Activated B cell treated with CpG ODN at 0.5 μM for 24 hours (primary cell): ENCODE measurements at places on chromosomes 4 and X.

- no peak for DNase-seq
These were observed 44.1 kb upstream of the NEUROG2 start for GRCh38 chr4:112560084-112560483.

GRCh38 chr4:29081234-29081955 lies 1638.8 kb upstream of the PCDH7 start:
- DNase-seq, result no peak

- no peak for DNase-seq
These were observed 537.8 kb upstream of the BOD1L1 start for GRCh38 chr4:14165222-14165920.

DNA sequence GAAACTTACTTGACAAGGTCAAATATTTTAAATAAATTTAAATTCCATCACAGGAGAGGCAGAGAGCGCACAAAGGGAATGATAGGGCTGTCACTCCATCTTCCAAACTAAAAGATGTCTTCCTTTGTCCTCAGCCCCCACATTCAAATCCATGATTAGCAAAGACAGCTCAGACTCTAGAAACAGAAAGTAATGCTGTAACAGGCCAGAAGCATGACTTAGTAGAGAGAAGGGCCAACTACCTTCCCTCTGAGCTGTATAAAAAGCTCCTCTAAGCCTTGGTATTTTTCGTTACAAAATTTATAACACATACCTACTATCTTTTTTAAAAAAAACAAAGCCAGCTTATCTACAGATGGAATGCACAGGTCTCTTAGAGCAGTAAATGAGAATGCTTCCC lies 207.4 kb downstream of the MAPK10 start:
- no peak for DNase-seq

DNA sequence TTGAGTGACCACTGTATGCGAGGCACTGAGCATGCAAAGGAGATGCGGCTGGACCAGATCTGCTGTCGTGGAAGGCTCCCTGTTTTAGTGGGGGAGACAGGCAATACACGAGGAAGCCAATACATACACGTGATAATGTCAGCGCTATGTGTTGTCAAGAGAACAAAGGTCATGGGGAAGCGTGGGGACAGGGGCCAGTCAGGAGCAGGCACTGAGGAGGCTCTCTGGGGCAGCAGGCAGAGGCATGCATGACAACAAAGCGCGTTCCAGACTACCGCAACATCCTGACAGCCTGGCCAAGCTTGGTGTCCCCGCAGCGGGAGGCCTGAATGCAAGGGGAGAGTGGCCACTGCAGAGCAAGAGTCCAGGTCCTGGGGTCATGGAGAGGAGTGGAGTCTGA lies 61.9 kb downstream of the DCTD start:
- DNase-seq, result no peak

DNA sequence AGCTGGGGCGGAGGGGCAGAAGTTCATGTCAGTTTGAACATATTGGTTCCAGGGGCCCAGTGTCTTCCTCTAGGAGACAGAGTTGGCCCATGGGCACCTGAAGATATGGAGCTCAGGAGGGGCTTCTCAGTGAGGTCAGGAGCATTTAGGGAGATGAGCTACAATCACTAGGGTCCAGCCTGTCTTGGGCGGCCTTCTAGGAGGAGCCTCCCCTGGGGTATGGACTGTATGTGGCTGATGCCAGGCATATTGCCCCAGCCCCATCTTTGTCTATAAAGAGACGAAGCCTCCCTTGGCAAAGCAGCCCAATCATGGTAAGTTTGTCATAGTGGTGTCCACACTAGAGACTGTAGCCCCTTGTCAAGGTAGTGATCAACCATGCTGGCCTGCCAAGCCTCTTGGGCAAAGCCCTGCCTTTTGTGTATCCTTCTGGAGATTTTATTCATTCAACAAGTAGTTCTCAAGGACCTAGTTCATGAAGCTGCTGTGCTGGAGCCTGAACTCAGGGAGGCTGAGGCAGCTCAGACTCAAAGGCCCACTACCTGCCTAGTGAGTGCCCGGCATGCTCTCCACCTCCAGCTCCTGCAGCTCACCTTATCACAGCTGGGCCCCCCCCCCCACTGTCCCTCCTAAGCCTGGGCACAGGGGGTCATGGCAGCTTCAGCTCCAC lies 5.4 kb upstream of the CNGA2 start:
- no peak for DNase-seq

DNA sequence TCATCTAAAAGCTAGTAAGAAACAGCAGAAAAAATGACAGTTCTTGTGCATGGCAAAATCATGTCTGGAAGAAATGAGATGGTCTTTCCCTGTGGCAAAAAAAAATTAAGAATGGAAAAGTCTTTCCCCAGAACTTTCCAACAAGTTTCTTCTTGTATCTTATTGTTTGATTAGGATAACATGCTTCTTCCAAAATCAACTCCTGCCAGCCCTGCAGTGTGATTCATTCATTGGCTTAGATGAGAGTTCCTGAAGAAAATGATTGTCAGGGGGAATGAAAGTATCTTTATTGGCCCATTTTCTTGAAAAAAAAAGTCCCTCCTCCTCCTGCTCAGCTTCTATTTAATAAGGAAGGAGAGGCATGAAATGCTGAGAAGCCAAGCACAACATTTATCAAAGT lies 407.7 kb downstream of the ARAP2 start:
- no peak for DNase-seq

DNA sequence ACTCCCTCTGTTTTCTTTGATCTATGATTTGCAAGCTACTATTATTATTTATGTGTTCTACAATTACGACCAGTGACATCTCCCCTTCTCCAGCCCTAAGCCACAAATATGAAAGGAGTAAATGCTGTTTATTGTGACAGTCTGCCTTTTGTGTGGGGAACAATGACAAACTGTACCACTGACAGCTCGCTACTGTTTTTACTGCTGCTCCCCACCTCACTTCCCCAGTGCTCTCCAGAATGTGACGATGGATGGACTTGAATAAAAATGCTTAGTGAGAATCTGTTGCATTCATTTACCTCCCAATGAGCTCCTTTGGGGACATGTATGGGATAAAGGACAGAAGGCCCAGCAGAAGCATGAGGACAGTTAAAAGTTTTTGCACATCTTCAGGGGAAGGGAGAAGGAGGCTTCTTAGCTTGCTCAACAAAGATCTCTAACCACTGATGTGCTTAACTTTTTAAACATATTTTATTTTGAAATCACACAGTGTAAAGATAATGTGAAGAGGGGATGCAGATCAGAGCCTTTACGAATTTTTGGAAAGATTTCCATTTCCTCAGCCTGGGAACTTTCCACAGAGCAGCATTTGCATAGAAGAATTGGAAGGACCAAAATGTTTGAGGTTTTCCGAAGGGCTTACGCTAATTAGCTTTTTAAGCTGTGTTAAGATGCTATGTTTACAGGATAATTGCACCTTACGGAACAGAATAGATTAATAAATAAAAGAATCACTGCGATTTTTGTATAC lies 485.1 kb upstream of the TENM3 start:
- DNase-seq, result no peak
